ENCODE measurements at places on chromosomes 7 and 10.
A peak's percentile ranks its signal among the peaks of the same experiment; 100 is the strongest.

DNA sequence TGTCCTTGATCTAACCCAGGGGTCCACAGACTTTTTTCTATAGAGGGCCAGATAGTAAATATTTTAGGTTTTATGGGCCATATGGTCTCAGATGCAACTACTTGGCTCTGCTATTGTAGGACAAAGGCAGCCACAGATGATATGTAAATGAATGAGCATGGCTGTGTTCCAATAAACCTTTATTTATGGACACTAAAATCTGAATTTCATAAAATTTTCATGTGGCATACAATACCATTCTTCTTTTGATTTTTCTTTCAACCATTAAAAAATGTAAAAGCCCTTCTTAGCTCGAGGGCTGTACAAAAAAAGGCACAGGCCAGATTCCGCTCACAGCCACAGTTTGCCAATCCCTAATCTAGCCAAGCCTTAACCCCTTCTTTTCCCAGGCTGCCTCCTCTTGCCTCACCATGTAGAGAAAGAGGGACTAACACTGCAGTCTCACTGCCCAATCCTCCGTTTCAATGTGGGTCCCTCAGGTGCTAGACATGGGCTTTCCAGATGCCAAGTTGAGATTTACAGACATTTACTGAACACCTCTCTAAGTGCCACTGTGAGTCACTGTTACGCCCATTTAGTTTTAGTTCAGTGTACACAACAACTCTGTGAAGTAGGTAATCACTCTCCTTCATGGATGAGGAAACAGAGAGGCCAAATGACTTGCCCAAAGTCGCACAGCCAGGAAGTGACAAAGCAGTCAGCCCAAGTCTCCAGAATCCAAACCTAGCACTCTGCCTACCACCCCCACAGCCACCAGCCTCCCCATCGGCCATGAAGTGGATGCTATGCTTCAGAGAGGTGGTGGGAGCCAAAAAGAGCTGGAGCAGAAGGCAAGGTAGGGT, 132.6 kb upstream of the PDLIM1 start:
- no peak for DNase-seq

- no peak for DNase-seq
Measured at GRCh38 chr7:111129435-111129834, 38.5 kb downstream of the LRRN3 start.

GRCh38 chr7:35257251-35258124, 3.6 kb upstream of the TBX20 start:
- no peak for DNase-seq

DNA sequence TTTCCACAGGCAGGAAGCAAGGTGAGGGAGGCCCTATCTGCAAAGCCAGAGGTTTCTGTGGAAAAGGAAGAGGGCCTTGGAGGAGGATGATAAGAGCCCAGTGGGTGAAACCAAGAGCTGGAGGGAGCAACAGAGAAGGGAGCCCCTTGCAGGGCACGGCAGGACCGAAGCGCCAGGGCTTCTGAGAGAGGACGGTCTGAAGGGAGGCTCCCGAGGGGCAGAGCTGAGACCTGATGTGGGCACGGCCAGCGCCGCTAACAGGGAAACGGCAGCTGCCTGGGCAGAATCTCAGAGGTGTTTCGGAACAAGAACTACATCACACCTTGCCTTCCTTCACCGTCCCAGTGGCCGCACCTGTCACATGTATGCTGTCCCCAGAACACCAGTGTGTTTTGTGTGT, 144.3 kb upstream of the ADARB2 start:
- DNase-seq, result no peak

- DNase-seq, result no peak
Measured at GRCh38 chr10:119243488-119243887, 36.1 kb downstream of the GRK5 start.

GRCh38 chr7:157010588-157011332, at the start of gene MNX1:
Gene MNX1 (minus strand): TSS chr7:157010663. CDS start chr7:157010350, 313 bp downstream.
- DNase-seq, result no peak

DNA sequence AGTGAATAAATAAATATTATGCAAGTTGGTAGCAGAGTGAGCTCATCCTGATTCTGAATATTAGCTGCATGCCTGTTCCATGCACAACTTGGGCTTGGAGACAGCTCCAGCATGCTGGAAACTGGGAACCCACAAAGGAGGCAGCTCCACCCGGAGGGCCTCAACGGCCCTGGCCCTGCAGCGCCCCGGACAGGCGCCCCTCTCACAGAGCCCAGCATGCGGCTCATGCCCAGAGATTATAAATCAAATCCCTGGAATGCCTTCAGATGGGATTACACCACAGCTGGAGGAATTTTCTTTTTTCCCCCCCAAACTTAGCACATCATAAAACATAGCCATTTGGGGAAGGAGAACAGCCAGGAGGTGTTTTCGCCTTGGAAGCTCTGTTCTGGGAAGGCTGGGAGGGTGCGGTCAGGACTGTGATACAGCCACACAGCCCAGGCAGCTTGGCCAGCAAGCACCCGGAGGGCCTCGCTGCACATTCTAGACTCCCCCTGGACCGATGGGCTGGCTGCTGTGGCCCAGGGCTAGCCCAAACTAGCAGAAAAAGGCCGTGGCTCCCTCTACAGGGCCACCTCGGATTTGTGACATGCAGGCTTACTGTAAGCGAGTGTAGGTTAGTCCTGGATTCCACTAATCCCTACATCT, 102.4 kb downstream of the PTPN20 start:
- no peak for DNase-seq

DNA sequence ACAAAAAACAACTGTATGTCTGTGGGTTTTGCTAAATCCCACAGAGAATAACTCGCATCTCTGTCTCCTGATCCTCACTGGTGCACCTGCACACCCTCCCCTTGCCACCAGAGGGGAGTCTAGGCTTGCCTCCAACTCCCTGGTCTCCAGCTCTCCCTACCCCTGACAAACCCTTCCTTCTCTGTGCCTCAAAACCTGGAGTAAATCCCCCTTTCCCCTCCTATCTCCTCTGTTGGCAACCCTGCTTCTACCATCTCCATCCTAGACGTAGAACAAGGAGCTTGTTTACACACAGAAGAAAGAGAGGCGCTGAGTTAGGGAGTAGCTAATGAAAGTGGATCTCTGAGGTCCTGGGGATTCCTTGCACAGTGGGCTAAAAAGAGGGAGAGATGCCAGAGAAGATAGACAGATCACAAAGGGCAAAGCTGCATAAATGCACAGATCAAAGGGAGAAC, 6.0 kb downstream of the MBLAC1 start:
- DNase-seq, result peak; percentile 42

DNA sequence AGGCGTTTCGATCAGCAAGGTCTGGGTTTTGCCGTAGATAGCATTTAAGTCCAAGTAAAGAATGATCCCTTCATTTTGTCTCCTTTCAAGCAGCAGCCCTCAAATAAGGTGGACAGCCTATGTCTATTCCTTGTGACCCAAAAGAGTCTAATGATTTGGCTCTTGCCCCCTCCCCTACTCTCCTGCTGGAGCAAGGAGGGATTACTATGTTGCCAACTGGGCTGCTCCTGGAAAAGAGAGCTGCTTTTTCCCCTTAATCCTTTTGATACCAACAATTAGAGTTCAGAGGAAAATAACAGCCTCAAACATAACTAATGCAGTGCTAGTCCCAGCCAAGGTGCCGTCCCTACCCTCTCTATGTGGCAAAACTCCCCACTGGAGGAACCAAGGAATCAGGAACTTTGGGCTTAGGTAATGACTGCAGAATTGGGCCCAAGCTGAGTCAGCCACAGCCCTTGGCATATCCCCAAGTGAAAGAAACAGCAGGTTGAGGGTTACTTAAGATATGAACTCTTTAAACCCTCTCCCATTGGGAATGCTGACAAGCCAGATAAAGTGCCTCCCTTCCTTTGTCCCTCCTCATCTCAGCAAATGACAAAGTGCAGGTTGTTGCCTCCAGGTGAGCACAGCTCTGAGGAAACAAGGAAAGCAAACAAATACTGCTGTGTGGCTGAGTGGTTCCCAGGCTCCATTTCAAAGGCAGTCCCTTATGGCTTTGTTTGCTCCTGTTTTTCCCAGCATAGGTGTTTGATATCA, 643.7 kb downstream of the INHBA start:
- DNase-seq, result no peak

DNA sequence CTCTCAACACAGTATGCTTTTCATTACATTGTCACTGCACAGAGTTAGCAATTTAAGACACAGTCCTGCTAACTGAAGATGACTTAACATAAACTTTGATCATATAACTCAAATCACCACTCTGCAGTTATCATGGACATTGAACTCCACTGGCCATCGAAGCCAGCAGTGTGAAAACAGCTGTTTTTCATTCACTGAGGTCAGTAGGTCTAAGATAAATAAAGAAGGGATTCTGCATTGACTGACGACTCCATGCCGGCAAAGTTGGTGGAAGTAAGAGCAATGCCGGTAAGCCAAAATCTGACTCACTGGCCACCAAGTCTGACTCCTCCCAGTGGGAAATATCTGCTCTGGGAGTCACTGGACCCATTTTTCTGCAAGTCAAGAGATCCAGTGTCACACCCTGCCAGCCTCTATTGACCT, 449.9 kb upstream of the ANKRD30A start:
- DNase-seq, result no peak

- DNase-seq, result no peak
Measured at GRCh38 chr7:139034855-139035585, 822 bp downstream of the ZC3HAV1L start.

DNA sequence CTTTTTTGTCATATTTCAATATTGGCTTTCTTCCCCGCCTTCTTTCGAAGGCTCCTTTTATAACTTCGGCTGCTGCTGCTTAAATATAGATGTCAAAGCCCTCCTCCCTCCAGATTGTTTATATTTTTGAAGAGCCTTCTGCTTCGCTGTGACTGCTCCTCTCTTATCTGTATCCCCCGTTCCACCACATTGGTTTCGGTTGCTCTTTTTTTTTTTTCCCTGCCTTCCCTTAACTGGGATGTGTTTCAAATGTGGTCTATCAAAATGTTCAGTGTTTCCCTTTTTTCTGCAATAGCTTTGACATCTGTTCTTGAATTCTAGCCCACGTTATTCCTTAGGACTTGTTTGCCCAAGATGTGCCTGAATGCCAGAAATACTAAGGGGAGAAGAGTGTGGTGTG, 96.4 kb downstream of the CUX1 start:
- DNase-seq, result no peak

GRCh38 chr7:35975851-35976454, 175.1 kb downstream of the SEPTIN7 start:
- DNase-seq, result peak; percentile 46

GRCh38 chr10:3741688-3742461, 43.1 kb downstream of the KLF6 start:
- no peak for DNase-seq

DNA sequence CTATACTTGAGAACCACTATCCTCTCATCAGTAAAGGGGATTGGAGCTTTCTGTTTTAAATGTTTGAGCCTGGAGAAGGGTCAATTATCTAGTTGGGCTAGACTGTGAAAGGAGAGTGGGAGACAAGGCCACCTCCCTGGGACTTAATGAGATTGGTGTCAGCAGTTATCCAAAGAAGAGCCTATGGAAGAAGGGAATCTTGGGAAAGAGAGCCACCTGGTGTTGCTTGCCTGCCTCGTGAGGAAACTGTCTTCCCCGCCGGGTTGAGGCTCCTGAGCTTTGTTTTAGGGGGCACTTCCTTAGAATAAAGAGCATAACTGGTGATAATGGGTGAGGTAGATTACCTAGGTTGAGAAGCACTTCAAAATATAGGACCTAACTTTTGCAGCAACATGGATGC, 32.0 kb upstream of the ABCB4 start:
- DNase-seq, result no peak

GRCh38 chr7:3922175-3922635, 621.2 kb downstream of the SDK1 start:
- no peak for DNase-seq

GRCh38 chr7:112421666-112422486, 28.4 kb upstream of the IFRD1 start:
- no peak for DNase-seq

DNA sequence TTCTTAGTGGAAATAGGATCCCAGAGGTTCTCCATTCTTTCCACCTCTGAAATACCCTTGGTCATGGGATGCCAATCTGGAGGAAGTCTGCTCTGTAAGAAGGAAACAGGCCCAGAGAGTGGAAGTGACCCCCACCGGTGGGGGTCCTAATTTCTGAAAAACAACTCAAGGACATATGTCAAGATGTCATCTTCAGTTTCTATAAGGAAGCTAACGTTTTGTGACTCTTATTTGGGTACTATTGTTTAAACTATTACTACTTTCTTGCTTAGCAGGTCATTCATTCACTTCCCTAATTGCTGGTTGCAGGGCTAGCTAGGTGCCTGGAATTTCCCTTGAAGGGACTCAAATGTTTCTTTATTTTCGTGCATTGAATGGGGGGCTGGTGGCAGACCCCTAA, 1.9 kb upstream of the ZNF775 start:
- no peak for DNase-seq

DNA sequence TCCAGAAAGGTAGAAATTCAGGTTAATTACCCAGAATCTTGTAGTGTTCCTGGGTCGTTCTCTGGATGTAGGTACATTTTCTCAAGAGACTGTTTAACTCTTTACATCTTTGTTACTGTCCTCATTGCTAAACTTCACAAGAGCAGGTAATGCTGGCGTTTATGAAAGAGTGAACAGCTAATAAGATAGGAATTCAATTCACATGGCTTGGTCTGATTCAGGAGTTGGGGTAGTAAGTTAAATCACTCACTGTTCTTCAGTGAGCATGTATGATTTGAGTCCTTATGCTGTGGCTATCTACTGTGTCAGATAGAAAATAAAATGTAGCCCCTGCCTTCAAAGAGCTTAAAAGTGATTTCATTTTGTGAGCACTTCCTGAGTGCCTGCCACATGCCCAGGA, 480.0 kb downstream of the LRMDA start:
- DNase-seq, result no peak

GRCh38 chr10:86387178-86387794, 20.7 kb upstream of the GRID1 start:
- no peak for DNase-seq

GRCh38 chr10:59082249-59082648, 94.2 kb upstream of the PHYHIPL start:
- no peak for DNase-seq

DNA sequence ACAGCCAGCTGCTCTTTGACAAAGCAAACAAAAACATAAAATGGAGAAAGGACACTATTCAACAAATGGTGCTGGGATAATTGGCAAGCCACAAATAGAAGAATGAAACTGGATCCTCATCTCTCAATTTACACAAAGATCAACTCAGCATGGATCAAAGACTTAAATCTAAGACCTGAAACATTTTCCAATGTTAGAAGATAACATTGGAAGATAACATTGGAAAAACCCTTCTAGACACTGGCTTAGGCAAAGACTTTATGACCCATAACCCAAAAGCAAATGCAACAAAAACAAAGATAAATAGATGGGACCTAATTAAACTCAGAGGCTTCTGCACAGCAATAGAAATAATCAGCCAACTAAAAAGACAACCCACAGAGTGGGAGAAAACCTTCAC, 425.7 kb upstream of the SEMA3D start:
- no peak for DNase-seq
